CD4-positive, alpha-beta T cell treated with Interferon alpha-2 for 1 hour (primary cell): ENCODE measurements at places on chromosomes 16 and 17.

GRCh38 chr17:49443862-49444261, 29.2 kb upstream of the PHB1 start:
- DNase-seq, result no peak

DNA sequence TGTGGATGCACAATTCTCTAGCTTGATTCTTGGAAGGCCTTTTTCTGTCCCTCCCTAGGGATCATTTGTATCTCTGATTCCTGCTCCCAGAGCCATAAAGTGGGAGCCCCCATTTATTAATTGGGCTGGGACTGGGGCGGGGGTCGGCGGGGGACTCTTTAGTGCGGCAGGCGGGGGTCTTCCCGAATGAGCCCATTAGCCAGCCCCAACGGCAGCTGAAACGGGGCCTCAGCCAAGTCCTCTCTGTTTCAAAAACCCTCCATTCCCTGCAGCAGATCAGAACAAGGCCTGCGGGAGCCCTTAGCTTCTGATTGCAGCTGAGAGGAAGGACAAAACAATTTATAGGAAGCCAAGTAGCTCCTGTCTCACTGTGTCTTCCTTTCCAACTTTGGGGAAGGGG, 67.1 kb downstream of the NEUROD2 start:
- DNase-seq, result no peak

DNA sequence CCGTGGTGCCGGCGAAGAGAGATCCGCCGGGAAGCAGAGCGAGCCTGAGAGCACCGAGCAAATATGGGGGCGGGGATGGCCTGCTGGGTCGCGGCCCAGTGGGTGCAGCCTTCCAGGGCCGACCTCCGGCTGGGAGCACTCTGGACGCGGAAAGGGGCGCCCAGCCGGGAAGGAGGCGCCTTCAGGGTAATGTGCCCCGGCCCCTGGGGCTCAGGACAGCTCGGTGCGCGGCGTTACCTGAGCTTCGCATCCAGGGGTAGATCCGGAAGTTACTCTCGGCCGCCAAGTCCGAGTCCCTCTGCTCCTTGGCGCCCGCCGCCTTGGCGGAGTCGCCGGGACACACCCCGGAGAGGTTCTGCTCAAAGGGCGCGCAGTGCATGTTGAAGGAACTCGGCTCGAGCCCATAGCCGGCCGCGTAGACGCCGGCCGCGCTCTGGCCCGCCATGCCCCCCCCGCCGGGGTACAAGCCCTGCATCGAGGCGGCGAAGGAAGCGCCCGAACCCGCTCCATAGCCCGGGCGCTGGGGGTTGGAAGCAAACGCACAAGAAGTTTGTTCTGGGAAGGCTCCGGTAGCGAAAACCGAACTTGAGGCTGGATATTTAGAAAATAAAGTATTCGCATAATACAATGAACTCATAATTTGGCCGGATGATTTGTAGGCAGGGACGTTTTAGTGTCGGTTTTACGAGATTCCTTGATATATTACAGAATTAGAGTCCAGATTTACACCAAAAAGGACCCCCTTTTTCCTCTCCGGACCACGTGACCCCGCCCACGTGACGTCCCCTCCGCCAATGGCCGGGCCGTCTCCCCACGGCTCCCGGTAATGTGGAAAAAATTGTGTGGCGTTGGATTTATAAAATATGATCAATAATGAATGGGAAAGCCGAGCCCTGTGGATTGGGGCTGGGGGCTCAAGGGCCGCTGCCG, at the start of gene HOXB7:
TSS of gene HOXB7 (minus strand) at position 736 of the 930 bp plus-strand sequence. CDS start at position 637, 99 bp downstream.
- peak; percentile 66 for DNase-seq

DNA sequence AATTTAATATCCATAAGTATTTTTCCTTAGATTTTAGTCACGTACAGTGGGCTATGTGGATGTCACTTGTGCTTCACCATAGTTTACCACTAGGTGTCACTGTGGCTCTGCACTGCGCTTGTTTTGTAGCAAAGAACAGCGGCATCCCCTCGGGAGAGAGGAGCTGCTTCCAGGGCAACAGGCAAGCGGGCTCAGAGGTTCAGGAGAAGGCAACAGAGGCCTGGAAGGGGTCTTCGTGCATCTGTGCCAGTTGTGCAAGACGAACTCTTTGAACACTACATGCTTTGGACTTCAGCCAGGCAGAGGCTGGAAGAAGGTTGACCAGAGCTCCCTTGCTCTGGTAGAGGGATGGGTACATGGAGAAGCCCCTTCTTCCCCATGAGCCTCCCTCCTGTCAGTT, 20.6 kb downstream of the CYB561 start:
- peak; percentile 82 for DNase-seq

DNA sequence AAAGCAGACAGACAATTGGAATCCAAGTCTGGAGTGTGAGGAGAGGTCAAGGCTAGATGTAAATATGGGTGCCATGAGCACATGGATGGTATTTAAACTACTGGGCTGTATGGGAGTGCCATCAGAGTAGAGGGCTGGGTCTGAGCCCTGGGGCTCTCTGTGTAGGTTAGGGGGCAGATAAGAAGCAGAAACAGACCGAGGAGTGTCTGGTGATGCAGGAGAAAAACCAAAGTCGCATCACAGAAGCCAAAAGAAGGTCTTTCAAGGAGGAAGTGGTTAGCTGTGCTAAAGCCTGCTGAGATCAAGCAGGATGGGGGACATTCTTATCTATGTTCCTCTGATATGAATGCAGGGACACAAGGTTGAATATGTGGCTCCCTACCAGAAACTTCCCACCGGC, 1.9 kb downstream of the TSEN54 start:
- peak; percentile 71 for DNase-seq

- DNase-seq, result no peak
Measured at GRCh38 chr17:7236808-7237207, 2.4 kb downstream of the PHF23 start.

GRCh38 chr16:17467923-17468540, 2.7 kb downstream of the XYLT1 start:
- peak; percentile 51 for DNase-seq

DNA sequence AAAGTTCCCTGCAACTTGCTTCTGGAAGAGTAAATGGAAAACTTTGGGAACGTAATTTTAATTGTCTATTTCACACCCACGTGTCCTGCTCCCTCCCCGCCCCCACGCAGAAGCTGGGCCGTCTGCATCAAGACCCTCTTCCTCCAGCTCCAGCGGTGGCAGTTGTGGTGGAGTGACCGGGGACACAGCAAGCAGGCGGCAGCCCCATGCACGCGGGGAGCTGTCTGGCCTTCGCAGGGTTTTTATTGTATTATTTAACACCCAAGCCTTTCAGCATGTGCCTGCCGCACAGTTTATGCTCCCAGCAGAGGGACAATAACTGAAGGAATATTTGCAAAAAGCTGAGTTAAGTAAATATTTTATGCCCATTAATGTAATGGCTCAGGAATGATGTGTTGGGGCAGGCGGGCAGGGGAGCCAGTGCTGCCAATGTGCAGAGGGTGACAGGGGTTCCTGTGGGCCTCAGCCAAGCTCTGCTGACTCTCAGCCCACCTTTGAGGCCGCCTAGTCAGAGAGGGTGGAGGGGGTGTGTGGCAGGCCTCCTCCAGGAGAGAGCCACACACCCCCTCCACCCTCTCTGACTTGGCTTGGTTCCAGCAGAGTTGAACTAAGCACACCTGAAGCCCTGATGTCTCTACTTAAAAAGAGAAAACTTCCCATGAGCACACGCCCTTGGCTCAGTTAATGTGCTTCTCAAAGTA, 32.4 kb upstream of the ENPP7 start:
- no peak for DNase-seq

- peak; percentile 33 for DNase-seq
Measured at GRCh38 chr17:10729334-10730193, at the start of gene TMEM220. TMEM220 (minus strand) TSS chr17:10730023; CDS start chr17:10729851, 172 bp downstream.

DNA sequence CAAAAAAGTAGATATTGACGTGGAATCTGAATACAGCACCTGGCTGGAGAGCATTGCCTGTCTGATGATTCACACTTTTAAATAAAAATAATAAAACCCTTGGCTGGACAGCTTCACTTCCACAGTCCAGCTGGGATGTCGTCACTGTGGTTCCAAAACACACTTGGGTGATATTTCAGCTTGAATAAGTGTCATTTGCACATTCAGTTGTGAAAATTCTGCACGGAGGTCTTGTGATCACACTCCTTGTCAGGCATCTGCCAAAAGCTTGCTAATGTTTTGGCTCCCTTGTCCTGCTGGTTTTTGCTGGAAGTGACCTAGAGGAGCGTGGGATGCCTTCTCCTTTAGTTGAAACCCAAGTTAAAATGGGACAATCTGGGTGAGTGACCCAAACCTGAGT, 60.7 kb downstream of the PCTP start:
- DNase-seq, result no peak

- DNase-seq, result no peak
Measured at GRCh38 chr16:49440156-49441065, 66.8 kb downstream of the C16orf78 start.
